ENCODE measurements at places on chromosomes 12 and 14. TPM values are rescaled to one million over a fixed set of nuclear protein-coding genes. Genes with fewer than 3 reads are reported as not detected.

Gene MYH6
- not detected for total RNA-seq

Gene TAS2R13
- total RNA-seq: 0.44 TPM

Gene GLIPR1L1
- not detected for total RNA-seq

Gene TMEM253
- 1.6 TPM for total RNA-seq

Gene TMTC2
- 17.5 TPM for total RNA-seq

DNA sequence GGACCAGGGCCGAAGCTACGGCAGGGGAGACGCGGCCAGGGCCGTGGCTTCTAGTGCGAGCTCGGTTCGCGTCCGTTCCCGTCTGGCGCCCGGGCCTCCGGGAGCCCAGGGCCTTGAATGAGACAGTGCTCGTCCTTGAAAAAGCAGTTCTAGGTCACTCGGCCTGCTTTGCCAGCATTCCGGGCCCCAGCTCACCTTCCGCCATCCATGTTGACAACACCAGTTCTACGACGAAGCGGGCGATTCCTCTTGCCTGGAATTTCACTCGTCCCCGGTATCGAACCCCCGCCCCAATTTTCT, 4.5 kb downstream of the OR10AD1 start:
- peak; percentile 43 for ATAC-seq

GRCh38 chr14:82052778-82053177, 519.1 kb upstream of the SEL1L start:
- no peak for ATAC-seq

- ATAC-seq: no peak
Observed at GRCh38 chr14:22945642-22946041, 11.2 kb downstream of the HAUS4 start.

GRCh38 chr12:122918827-122919226, 22.9 kb upstream of the VPS37B start:
- no peak for ATAC-seq

- no peak for ATAC-seq
Observed at GRCh38 chr12:84763107-84763506, 149.5 kb downstream of the SLC6A15 start.

GRCh38 chr12:89278169-89278568, 74.1 kb downstream of the DUSP6 start:
- no peak for ATAC-seq

DNA sequence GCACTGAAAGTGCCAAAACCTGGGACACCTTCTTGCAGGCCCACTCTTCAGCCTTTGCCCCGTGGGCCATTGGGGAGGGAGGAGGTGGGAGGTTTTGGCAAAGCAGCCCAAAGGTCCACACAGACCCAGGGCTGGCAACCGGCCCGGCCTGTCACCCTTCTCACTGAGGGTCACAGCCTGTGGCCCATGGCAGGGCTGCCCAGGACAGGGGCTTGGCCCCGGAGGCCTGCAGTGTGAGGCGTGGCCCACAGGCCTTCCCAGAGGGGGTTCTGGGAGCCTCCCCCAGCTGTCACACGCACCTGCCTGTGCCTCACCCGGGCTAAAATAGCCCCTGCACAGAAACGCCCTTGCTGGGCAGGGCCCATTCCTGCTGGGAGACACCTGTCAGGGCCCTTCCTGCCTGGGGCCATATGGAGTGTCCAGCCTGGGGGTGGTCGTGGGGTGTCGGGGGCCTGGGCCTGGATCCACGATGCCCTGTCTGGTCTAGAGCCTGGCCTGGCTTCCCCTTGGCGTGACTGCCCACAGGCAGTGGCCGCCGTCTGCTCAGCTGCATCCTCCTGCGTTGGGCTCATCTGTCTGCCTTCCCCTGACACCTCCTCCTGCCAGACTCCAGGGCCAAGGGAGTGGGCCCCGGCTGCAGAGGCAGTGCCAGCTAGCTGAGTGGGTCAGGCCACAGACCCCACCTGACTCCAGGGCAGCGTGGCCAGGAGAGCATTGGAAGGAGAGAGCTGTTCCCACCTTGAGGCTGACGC, 19.2 kb downstream of the PACS2 start:
- ATAC-seq: no peak
